ENCODE measurements at places on chromosomes 16 and 17. TPM values are rescaled to one million over a fixed set of nuclear protein-coding genes. Genes with fewer than 3 reads are reported as not detected.

Gene PGS1
- total RNA-seq: 54.8 TPM

DNA sequence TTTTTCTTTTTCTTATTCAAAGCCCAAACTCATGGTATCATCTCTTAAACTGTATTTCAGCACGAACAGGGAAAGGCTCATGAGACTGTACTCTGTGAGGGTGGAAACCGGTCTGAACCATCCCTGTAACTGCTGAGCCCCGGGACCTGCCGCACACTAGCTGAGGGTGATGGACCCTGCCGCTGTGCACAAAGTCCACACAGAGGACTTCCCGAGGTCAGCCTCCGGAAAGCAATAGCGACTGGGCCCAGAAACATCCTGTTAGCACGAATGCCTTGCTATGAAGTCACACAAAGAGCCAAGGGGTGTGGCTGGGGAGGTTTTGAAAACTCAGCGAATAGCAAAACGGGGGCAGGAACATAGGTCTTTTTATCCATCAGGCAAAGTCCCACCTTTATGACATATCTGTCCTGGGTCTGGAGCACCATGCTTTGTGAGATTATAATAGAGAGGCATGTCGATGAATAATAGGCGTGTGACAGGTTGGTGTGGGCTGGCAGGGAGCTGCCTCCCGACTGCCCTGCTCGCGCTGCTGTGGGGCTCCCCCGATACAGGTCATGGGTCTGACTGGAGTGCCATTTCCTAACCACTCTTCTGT is 33.4 kb downstream of the CDK5R1 start:
- DNase-seq: no peak

- no peak for DNase-seq
Observed at GRCh38 chr17:4958102-4958501, 7.2 kb downstream of the ENO3 start.

Gene KRT27
- total RNA-seq: not detected

Gene CETP
- not detected for total RNA-seq

- no peak for DNase-seq
Observed at GRCh38 chr17:27946513-27946912, 53.3 kb upstream of the LYRM9 start.

Gene BCO1
- total RNA-seq: 3.0 TPM

Gene TBC1D3G
- total RNA-seq: not detected

DNA sequence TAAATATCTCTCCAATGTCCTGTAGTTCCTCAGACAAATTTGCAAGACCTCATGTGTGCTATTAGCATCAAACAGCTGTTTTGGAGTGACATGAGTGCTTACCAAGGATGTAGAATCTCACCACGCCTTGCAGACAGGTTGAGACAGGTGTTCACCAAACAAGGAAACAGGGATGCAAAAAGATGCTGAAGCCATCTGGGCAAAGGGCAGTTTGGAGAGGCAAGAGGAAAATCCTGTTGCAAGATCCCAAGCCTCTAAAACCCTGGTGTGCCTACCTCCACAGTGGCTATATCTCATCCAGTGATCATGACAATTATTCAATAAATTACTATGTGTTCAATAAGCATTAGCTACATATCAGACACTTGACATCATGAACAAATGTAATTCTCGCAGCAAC is 373.7 kb downstream of the SOX9 start:
- DNase-seq: no peak

Gene DPEP3
- total RNA-seq: not detected

GRCh38 chr16:52731219-52731875 is 184.4 kb upstream of the TOX3 start:
- DNase-seq: no peak
